NCI-H774 (cell line): ENCODE measurements at places on chromosomes 6 and 20.
A peak's percentile ranks its signal among the peaks of the same experiment; 100 is the strongest.

DNA sequence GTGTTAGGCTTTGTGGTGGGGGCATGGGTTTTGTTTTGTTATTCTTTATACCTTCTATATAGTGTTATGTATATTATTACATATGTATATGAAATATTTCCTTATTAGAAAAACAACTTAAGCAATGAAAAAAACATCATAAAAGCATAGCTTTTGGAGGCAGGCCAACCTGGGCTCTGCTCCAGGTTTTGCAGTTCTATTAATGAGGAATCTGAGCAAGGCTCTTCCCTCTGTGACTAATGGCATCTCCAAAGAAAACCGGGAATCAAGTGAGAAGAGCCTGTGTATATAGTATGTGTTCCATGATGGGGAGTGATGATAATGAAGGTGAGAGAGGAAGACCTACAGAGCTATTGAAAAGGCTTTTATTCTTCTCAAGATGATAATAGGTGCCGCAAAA, 291.1 kb downstream of the CLIC5 start:
- DNase-seq, result no peak

GRCh38 chr20:49484180-49485140, 2.0 kb upstream of the KCNB1 start:
- DNase-seq, result peak; percentile 66

DNA sequence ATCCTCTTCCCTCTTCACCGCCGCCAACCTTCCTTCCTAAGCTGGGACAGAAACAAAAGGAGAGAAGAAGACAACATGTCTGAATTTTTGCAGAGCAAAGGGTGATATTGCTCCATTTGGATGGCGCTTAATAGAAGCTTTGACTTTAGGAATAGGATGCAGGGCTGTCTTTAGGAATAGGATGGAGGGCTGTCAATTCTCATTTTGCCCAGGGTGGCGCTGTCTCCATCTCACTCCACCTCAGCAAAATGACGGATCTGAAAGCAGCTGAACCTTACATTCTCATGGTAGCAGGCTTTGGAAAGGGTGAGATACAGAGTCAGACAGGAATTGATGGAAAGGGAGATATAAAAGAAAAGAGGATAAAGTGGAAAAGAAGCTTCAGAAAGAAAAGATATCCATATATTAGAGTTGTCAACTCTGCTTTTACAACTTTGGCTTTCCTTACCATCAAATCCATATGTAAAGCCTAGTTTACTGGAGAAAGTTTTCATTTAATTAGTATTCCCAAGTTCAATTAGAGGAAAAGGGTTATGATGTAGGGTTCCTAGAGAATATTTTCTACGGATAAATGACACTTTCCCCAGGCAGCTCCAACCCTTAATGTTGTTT, 2.4 kb downstream of the MTCL3 start:
- peak; percentile 89 for DNase-seq

DNA sequence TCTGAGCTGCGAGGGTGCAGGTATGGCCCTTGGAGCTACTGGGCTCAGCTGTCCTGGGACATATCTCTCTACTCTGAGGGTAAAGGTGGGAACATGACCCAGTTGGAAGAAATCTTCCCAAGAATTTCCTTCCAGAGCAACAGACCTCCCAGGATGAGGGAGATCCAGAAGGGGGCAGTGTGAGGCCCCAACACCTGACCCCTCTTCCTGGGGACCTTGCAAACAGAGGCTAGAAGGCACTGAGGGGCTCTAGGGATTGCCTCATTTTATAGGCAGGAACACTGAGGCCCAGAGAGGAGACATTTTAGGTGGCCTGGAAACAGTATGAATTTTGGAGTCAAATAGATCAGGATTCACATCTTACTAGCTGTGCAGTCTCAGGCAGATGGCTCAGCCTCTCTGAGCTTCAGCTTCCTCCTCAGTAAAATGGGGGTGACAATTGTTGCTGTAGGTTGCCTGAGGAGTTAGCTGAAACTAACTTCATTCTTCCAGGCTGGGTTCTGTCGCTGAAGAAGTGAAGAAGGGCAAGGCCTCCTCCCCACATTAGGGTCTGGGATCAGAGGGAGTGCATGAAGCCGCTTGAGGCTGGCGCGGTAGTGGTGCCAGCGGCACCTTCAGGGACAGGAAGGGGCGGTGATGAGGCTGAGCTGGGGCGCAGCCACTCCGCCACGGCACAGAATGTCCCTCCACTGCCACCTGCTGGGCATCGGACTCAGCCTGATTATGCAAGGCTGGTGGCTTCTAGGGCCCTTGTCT, 11.4 kb downstream of the KCNK17 start:
- DNase-seq, result peak; percentile 75

- peak; percentile 53 for DNase-seq
Measured at GRCh38 chr20:31861385-31862156, 8.8 kb downstream of the DUSP15 start.

- no peak for DNase-seq
Measured at GRCh38 chr6:131029626-131030297, 33.3 kb downstream of the EPB41L2 start.
